ENCODE measurements at places on chromosomes 7 and 10.
A peak's percentile ranks its signal among the peaks of the same experiment; 100 is the strongest.

DNA sequence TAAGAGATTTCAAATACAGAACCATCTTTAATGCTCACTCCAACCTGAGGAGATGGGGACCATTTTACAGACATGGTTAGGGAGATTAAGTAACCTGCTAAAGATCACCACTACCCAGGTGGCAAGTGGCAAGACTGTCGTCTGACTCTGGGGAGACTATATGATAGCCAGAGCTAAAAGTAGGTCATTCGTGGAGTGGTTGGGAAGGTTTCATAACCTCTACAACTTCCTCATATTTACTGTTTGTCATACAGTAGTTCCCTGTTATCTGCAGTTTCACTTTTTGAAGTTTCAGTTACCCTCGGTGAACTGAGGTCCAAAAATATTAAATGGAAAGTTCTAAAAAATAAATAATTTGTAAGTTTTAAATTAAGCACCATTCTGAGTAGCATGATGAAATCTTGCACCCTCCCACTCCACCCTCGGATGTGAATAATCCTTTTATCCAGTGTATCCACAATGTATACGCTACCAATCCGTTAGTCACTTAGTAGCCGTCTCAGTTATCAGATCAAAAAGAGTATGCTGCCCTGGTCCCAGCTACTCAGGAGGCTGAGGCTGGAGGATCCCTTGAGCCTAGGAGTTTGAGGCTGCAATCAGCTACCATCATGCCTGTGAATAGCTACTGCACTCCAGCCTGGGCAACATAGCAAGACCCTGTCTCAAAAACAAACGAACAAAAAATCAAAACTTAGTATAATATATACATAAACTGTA, 14.9 kb upstream of the LGI1 start:
- DNase-seq: no peak

- DNase-seq: no peak
These were observed 982 bp downstream of the PGAM1 start for GRCh38 chr10:97426776-97427570.

GRCh38 chr7:24731313-24731712, 26.0 kb downstream of the GSDME start:
- DNase-seq: no peak

GRCh38 chr10:126685756-126686155, 15.3 kb upstream of the C10orf90 start:
- no peak for DNase-seq

DNA sequence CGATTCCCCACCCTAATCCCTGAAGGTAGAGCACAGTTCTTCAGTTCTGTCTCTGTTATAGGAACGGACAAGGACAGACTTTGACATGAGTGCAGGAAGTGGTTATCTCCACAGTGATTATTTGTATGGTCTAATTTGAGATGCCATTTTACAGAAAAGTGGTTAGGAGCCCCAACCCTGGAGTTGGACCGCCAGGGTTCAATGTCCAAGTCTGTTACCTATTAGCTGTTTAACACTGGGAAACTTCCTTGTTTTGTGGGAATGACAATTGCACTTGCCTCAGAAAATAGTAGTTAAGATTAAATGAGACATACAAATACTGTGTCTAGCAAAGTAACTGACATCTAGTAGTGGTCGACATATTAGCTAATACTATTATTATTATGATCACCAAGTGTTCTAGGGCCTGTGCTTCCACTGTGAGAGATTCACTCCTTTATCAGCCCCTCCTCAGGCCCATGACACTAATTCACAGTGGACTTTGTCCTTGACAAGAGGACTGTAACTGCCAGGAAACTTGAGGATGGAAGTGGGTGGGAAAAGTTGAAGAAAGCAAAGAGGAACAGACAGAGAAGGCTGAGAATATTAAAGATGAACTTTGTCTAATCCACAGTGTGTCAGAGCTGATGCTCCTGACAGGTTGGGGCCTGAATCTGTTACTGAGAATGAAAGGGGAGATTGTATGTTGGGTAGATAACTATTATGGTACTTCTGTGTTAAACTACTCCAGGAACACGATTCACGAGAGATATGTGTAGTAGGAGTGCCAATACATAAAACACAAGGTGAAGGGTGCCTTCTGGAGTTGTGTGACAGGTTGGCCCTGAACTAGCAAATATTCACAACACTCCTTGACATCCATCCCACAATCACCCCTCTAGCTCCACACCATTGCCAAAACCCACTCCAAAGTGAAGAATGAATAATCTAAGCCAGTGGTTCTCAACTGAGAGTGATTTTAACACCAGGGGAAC, 66.4 kb downstream of the TAC1 start:
- DNase-seq: no peak

DNA sequence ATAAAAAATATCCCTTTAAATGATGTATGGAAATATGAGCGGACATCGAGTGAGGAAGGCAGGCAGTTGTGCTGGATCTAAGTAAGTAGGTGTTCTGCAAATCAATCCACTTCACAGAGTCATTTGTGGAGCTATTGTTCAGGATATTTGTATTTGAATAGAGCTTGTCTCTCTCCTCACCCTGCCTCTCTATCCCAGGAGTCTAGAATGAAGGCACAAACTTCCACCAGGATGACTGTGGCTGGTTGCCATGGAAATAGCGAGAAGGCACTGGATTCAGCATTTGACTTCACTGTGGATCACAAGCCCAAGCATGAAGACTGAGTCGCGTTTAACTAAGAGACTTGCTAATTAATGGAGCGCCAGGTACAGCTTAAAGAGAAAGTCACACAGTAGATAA, 53.2 kb downstream of the NPY start:
- no peak for DNase-seq

GRCh38 chr7:33392148-33392547, 262.8 kb downstream of the BBS9 start:
- no peak for DNase-seq

DNA sequence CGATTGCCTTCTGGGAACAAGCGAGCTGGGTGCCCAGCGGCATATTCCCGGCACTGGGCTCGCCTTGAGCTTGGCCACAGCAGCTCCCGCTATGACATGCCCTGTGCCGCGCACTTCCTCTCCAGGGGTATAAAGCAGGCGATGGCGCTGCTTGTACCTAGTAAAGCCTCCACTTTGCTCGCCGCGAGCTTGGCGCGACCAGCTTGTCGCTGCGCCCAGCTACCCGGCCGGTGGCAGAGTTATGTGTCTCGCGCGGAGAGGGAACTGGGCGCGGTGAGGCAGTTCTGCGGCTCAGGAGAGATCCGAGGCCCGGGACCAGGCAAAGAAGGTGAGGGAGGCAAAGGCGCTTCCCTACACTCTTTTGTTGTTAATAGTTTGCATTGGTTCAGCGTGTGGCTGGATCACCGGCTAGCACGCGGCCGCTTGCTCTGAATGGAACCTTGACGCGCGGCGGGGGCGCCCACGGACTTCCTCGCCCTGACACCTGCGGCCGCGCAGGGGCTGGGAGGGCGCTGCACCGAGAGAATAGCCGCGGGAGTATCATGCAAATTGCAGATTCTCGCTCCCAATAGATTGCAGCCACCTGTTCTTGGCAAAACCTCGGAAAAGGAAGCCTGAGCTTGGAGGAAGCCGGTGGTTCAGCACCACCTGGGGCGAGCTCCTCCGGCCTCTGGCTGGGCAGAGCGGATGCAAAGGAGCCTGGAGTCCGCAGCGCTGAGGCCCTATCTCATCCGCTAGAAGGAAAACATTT, 3.0 kb upstream of the BUB3 start:
- peak; percentile 55 for DNase-seq

DNA sequence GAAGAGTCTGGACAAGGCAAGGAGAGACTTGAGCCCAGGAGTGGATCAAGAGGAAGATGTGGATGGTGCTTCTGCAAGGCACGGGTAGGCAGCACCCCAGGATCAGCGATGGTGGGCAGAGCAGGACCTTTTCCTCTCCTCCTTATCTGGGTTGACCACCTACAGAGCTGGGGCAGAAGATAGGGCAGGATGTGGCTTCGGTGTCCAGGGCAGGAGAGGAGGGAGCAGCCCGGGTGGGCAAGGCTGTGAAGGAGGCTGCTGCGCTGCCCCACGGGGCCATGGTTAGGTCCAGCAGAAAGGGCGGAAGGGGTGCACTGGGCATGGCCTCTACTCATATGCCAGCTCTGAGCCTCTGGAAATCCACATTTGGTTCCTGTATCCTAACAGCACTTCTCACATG, 20.0 kb upstream of the PARP12 start:
- no peak for DNase-seq

GRCh38 chr7:157795199-157795598, 458.4 kb downstream of the DNAJB6 start:
- no peak for DNase-seq

GRCh38 chr7:131374821-131375220, 47.1 kb downstream of the MKLN1 start:
- DNase-seq: no peak

DNA sequence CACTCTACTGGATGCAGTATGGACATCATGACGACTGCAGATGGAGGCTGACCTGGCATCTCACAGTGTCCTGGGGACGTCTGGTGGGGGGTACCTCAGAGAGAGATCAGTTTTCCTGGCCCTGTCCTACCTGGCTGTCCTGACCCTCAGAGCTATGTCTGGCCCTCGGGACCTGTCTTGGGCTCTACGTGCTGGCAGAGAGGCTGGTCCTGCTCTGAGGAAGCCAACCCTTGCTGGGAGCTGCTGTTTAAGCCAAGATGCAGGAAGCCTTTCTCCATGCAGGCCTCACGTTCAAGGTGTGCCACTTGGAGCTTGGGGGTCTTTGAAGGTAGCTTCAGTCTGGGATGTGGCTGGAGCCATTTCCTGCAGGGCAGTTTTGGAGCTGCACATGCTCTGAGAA, 42.1 kb upstream of the CXCL12 start:
- no peak for DNase-seq

- DNase-seq: no peak
These were observed 12.4 kb upstream of the PTPN12 start for GRCh38 chr7:77524731-77525130.

DNA sequence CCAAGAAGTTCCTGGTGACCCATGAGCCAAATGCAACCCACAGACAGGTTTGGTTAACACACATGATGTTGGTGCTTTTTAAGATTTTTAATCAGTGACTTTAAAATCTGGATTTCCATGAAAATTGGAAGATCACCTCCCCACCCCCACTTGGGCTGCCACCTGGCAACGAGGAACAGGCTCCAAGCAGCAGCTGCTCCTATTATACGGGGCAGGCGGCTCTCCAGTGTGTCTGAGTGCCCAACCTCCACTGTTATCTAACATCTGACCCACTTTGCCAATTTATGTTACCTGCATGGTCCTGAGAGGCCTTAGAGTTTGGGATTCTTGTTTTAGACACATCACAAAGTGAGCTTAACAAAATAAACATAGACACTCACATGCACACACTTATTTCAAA, 56.4 kb downstream of the SGMS1 start:
- no peak for DNase-seq

GRCh38 chr10:95326396-95326795, 35.6 kb upstream of the PDLIM1 start:
- DNase-seq: no peak

DNA sequence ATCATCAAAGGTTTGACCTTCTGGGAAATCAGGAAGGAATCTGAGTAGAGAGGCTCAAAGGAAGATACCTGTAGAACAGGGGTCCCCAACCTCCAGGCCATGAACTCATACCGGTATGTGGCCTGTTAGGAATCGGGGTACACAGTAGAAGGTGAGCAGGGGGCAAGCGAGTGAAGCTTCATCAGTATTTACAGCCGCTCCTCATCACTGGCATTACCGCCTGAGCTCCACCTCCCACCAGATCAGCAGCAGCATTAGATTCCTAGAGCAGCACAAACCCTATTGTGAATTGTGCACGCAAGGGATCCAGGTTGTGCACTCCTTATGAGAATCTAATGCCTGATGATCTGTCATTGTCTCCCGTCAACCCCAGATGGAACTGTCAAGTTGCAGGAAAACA, 158.5 kb upstream of the CACNA2D1 start:
- no peak for DNase-seq

GRCh38 chr7:30598121-30598876, 3.6 kb downstream of the GARS1 start:
- DNase-seq: no peak

DNA sequence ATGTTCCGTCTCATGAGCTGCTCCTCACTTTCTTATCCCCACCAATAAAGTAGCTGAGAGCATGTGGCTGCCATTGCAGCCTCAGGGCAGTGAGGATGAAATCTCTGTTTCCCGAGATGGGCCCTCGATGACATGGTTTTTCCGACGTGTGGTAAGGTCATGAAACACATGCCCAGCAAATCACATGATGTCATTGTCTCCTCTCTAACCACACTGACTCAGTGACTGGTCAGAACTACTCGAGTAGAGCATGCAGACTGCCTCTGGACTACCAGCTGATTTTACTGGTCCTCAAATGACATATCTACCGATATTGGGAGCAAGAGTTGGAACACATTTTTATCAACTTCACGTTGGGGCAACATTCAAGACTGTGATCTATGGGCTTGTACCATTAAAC, 786.1 kb downstream of the CNTNAP2 start:
- DNase-seq: no peak

- DNase-seq: no peak
These were observed 383.9 kb downstream of the CALN1 start for GRCh38 chr7:72028267-72028666.
